ENCODE measurements at places on chromosomes 1 and 21.

- DNase-seq: no peak
Observed at GRCh38 chr1:84598846-84599741, 24.9 kb upstream of the CTBS start.

DNA sequence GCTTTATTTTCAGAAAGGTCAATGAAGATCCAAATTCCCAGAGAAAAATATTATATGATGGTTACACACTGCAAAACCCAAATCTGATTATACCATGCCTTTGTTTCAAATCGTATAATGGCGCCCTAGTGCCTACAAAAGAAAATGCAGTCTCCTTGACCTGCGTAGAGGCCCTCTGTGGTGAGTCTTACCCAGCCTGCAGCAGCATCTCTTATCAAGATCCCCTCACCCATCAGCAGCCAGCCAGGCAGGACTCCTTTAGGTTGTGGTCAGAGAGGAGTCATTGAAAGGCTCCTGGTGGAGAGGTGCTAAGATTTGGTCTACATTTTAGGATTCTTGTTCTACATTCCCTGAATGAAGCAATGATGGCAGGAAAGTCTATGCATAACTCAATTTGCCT is 23.7 kb upstream of the DAB1 start:
- no peak for DNase-seq

DNA sequence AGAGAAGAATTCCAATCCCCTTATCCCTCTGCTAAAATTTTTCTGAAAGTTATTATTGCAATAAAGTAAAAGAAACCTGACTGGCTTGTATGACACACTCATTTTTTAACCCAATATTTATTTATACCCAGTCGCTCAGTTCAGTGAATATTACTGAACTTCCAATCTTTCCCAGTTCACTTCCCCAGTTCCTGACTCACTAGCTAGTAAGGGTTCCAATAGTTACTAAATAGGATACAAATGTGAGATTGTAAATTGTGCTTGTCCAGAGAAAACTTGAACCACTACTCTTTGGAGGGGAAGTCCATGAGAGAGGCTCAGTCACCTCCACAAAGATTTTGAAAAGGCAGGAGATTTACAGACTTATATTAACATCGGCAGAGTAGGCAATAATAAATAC is 31.4 kb downstream of the PRDX6 start:
- DNase-seq: no peak

- DNase-seq: no peak
Observed at GRCh38 chr1:101264697-101265096, 27.9 kb downstream of the S1PR1 start.
